ENCODE measurements at places on chromosomes 12 and 14.

DNA sequence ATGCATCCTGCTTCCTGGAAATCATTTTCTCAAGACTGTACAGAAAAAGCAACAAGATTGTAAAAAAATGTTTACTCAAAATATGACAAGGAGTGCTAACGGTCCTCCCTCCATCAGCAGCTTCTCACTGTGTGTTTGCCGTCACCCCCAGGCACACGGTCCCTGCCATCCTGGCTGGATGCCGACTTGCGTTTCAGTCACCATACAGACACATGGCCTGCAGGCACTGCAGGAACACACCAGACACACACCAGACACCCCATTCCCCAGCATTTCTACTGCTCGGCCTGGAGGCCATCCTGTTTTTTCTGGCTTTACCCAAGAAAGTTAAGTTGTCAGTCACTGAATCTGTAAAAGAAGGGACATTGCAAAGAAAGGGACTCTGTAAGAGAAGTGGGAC is 10.8 kb downstream of the KCNK10 start:
- no peak for DNase-seq

DNA sequence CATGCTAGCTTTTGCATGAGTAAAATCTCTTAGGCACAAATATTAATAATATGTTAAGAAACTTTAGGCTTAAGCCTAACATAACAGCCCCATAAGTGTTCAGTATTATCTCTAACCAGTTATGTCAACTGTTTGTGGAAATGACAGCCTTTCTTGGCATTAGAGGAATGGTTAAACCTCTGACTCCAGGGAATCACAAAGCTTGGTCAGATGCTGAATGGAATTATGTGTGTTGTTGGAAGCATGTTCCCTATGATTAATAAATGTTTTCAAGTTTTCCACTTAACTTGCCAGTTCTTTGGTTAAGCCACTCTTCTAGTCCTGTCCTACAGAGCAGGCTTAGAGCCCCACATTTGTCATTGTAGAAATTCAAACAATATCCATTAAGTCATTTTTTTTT is 17.0 kb downstream of the PSEN1 start:
- no peak for DNase-seq

GRCh38 chr12:72261885-72262284 is 10.3 kb upstream of the TRHDE start:
- no peak for DNase-seq

GRCh38 chr14:105252552-105253328 is 4.4 kb downstream of the BTBD6 start:
- DNase-seq, result no peak

- no peak for DNase-seq
Observed at GRCh38 chr12:42468921-42469320, 120.6 kb downstream of the PRICKLE1 start.

- no peak for DNase-seq
Observed at GRCh38 chr12:34336619-34337465, 314.5 kb downstream of the ALG10 start.

DNA sequence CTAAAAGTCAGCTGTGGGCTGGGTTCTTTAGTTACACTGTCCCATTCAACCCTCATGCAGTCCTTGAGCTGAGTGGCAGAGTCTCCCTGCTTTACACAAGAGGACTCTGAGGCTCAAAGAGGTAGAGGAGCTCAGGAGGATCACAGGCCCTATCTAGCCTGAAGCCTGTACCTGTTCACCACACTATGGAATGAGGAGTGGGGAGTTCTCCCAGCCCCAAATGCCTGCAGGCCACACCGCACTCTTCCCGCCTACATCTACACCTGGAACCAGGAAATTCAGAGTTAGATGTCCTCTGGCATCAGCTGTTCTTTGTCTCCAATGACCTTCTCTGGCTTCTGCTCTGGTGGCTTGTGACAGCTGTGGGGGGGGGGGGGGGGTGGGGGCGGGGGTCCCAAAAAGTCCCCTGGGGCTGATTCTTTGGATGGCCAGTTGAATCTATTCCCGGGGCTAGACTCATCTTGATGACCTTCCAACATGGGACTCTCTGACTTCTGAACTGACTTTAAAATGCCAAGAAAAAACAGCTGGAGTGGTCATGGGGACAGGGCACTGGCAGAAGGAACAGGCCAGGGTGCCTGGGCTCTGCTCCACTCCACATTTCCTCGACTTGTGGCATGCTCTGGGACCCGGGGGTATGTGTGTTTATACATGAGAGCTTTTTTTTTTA is 30.6 kb downstream of the RIN3 start:
- DNase-seq, result no peak

- no peak for DNase-seq
Observed at GRCh38 chr12:126903027-126903876, 1363.7 kb upstream of the TMEM132C start.

GRCh38 chr12:94753036-94753679 is 102.8 kb upstream of the TMCC3 start:
- DNase-seq, result no peak

DNA sequence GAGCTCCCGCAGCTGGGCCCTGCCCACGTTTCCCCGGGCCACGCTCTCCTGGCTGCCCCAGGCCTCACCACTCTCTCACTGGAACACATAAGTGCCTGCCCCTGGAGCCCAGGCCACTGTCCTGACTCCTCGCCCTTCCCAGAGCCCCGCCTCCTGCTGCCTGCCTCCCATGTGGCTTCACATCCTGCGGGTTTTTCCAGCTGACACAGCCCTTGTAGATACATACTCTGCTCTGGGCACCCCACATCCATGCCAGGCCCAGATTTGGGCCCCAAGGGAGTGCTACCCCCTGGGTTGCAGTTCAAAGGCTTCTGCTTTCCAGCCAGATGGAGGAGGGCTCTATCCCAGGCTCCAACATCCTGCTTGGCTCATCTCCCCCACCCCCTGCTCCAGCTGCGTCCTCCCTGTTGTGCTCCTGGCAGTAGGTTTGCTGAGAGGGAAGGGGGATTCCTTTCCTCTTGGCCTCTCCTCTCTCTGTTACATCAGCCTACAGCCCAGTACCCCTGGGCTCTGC is 60.1 kb downstream of the TSPAN9 start:
- no peak for DNase-seq
